ENCODE measurements at places on chromosomes 6 and 20. TPM values are rescaled to one million over a fixed set of nuclear protein-coding genes. Genes with fewer than 3 reads are reported as not detected.
A peak's percentile ranks its signal among the peaks of the same experiment; 100 is the strongest.

DNA sequence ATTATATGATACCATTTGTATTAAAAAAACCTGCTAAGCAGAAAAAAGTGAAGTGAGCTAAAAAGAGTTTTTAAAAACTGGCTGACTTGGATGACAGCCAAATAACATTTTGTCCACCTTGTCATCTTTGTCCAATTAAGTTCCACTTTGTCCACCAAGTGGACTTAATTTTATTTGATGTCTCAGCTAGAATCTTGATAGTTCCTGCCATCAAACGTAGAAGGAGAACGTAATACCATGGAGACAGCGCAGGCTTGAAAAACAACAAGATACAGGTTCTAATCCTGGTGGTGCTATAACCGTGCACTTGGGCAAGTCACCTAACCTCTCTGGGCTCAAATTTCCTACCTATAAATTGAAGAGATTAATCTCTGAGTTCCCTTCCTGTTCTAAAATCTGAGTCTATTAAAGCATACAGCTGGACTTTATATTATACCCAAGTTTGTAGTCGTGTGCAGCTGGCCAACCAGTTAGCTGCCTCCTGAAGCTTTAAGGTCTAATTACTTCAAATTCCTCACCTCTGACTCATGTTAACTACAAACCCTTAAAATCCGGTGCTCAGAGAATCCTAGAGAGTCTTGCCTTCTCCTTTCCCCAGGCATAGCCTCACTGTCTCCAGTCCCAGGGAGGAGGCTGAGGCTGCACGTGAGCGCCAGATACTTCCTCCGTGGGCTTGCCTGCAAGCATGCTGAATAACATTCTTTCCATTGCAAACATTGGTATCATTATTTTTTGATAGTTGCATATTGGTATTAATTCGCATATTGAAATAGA, 16.8 kb downstream of the TMEM244 start:
- no peaks in the 10 kb centered on the region for H3K27me3 ChIP-seq
- DNase-seq = no peak
- H3K36me3 ChIP-seq = no peaks in the 10 kb centered on the region
- H3K4me3 ChIP-seq = no peak overlapping the region
- no peak overlapping the region for H3K27ac ChIP-seq

Gene ZNF311
- not detected for total RNA-seq

Gene BIRC7
- total RNA-seq = not detected

- no peaks in the 10 kb centered on the region for H3K4me1 ChIP-seq
- H3K27ac ChIP-seq = no peak overlapping the region
- H3K36me3 ChIP-seq = no peaks in the 10 kb centered on the region
- H3K27me3 ChIP-seq = peaks cover 80% of the 10 kb centered on the region
- H3K4me3 ChIP-seq = no peak overlapping the region
These were observed 2.1 kb downstream of the SLC12A5 start for GRCh38 chr20:46031014-46031569.

Gene ULBP2
- 0.44 TPM for total RNA-seq

GRCh38 chr20:62792182-62792939, 3.9 kb upstream of the MRGBP start:
- no peak overlapping the region for H3K27ac ChIP-seq
- peaks cover 12% of the 10 kb centered on the region for H3K4me1 ChIP-seq
- no peak for DNase-seq
- no peak overlapping the region for H3K4me3 ChIP-seq
- no peaks in the 10 kb centered on the region for H3K27me3 ChIP-seq
- H3K36me3 ChIP-seq = no peaks in the 10 kb centered on the region

Gene ARMH2
- not detected for total RNA-seq

- no peak overlapping the region for H3K4me3 ChIP-seq
- H3K27ac ChIP-seq = no peak overlapping the region
- no peaks in the 10 kb centered on the region for H3K4me1 ChIP-seq
These were observed 60.5 kb downstream of the EDN1 start for GRCh38 chr6:12350644-12351170.

Gene GPR63
- total RNA-seq = not detected

DNA sequence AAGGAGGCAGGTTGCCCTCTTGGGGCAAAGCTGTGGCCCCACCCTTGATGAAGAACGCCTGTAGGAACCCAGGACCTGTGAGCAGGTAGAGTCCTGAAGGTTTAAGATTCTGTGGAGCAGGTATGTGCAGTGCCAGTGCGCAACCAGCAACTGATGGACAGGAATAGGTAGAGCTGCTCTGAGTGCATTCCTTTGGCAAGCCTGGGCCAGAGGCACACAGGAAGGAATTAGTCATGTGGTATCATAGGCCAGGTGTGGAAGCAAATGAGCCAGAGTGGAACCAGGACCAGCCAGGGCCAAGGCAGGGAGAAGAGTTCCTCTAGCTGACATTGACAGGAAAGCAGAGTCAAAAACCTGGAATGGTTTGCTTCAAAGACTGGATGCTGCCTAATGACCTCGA, 1.4 kb upstream of the KHDC1 start:
- H3K27me3 ChIP-seq = no peaks in the 10 kb centered on the region
- no peaks in the 10 kb centered on the region for H3K36me3 ChIP-seq
- no peak overlapping the region for H3K4me3 ChIP-seq
- H3K27ac ChIP-seq = no peak overlapping the region
- DNase-seq = no peak
- peaks cover 5% of the 10 kb centered on the region for H3K4me1 ChIP-seq

- no peaks in the 10 kb centered on the region for H3K27me3 ChIP-seq
- H3K4me1 ChIP-seq = no peaks in the 10 kb centered on the region
- no peak overlapping the region for H3K27ac ChIP-seq
- no peaks in the 10 kb centered on the region for H3K36me3 ChIP-seq
- H3K4me3 ChIP-seq = no peak overlapping the region
- DNase-seq = no peak
These were observed 58.7 kb downstream of the EDN1 start for GRCh38 chr6:12348530-12349511.

DNA sequence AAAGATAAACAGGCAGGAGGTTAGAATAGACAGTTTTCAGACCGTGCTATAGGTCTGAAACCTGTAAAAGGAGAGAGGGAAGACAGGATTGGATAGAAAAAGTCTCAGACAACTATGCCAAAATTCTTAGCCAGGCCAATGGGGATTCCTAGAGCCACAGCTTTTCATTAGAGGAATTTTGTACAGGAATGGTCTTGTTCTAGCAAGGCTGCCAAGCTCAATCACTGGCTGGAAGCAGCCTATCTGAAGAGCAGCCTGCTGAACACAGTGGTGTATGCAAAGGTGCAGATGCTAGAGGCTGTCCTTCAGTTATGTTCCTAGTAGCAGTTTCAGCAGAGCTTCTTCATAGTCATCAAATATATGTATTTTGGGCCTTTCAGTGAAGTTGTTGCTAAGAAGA, 313.1 kb downstream of the GRIK2 start:
- no peak overlapping the region for H3K4me3 ChIP-seq
- H3K27me3 ChIP-seq = no peaks in the 10 kb centered on the region
- no peaks in the 10 kb centered on the region for H3K4me1 ChIP-seq

Gene TCP11
- not detected for total RNA-seq

GRCh38 chr6:7742223-7742785, 16.4 kb downstream of the BMP6 start:
- H3K27me3 ChIP-seq = no peaks in the 10 kb centered on the region
- H3K27ac ChIP-seq = no peak overlapping the region
- DNase-seq = no peak

Gene PRDM13
- total RNA-seq = not detected

- no peaks in the 10 kb centered on the region for H3K4me1 ChIP-seq
- H3K36me3 ChIP-seq = no peaks in the 10 kb centered on the region
- H3K4me3 ChIP-seq = no peak overlapping the region
- no peak for DNase-seq
- no peak overlapping the region for H3K27ac ChIP-seq
- no peaks in the 10 kb centered on the region for H3K27me3 ChIP-seq
These were observed 208.3 kb upstream of the RIMS1 start for GRCh38 chr6:71678091-71678490.

Gene MAK
- total RNA-seq = not detected

GRCh38 chr6:36827261-36828079, 11.8 kb downstream of the CPNE5 start:
- peak overlapping the region; percentile 55 for H3K27ac ChIP-seq
- peaks cover 17% of the 10 kb centered on the region for H3K4me1 ChIP-seq
- DNase-seq = no peak

- no peaks in the 10 kb centered on the region for H3K36me3 ChIP-seq
- no peak overlapping the region for H3K4me3 ChIP-seq
- DNase-seq = no peak
- no peaks in the 10 kb centered on the region for H3K27me3 ChIP-seq
- no peak overlapping the region for H3K27ac ChIP-seq
- no peaks in the 10 kb centered on the region for H3K4me1 ChIP-seq
These were observed 284.7 kb upstream of the CITED2 start for GRCh38 chr6:139659196-139659595.

Gene WFDC12
- not detected for total RNA-seq

- no peak overlapping the region for H3K4me3 ChIP-seq
- H3K36me3 ChIP-seq = no peaks in the 10 kb centered on the region
- peaks cover 4% of the 10 kb centered on the region for H3K4me1 ChIP-seq
These were observed 4.8 kb upstream of the TRIM40 start for GRCh38 chr6:30130887-30131862.

GRCh38 chr6:90421666-90422065, 125.0 kb upstream of the BACH2 start:
- H3K4me3 ChIP-seq = no peak overlapping the region
- no peaks in the 10 kb centered on the region for H3K36me3 ChIP-seq
- H3K27me3 ChIP-seq = no peaks in the 10 kb centered on the region
- H3K4me1 ChIP-seq = no peaks in the 10 kb centered on the region
- DNase-seq = no peak
- H3K27ac ChIP-seq = no peak overlapping the region

- DNase-seq = no peak
- no peak overlapping the region for H3K27ac ChIP-seq
- H3K4me1 ChIP-seq = peaks cover 13% of the 10 kb centered on the region
These were observed 6.2 kb downstream of the EPHA7 start for GRCh38 chr6:93413190-93413589.

DNA sequence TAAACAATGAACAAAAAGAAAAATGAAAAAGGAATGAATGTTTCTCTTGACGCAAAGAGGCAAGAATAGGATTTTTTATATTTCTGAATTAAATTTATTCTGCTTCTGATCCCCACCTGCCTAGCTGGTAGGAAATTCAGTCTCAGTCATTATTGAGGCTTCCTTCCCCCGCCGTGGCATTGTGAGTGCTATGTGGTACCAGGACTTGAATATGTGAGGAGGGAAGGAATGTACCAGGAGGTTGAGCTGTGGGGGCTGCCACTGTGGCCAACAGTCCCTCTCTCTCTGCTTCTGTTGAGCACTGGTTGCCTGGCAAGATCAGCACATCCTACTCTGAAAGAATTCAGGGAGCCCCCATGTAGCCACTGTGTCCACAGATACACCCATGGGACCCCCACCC, 368.1 kb upstream of the JARID2 start:
- H3K27ac ChIP-seq = peak overlapping the region; percentile 78
- no peaks in the 10 kb centered on the region for H3K27me3 ChIP-seq
- peaks cover 52% of the 10 kb centered on the region for H3K4me1 ChIP-seq
- H3K4me3 ChIP-seq = no peak overlapping the region
- no peaks in the 10 kb centered on the region for H3K36me3 ChIP-seq

Gene BFSP1
- not detected for total RNA-seq

DNA sequence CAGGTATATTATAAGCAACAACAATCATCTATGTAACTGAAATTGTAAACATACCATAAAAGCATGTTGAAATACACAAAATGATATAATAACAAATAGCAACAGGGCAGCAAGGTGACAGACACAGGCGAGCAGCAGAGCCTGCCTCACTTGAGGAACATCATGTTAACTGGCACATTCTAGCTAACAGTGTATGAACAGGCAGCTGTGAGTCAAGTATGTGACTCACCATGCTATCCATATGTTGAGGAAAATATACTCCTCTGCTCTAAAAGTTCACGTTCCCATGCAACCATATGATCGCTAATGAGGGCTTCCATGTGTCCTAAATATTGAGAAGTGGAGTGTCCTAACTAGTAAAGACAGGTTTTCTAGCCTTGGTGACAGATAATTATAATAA, 18.4 kb downstream of the SERAC1 start:
- H3K27ac ChIP-seq = no peak overlapping the region
- DNase-seq = no peak
- no peak overlapping the region for H3K4me3 ChIP-seq
- peaks cover 16% of the 10 kb centered on the region for H3K36me3 ChIP-seq

DNA sequence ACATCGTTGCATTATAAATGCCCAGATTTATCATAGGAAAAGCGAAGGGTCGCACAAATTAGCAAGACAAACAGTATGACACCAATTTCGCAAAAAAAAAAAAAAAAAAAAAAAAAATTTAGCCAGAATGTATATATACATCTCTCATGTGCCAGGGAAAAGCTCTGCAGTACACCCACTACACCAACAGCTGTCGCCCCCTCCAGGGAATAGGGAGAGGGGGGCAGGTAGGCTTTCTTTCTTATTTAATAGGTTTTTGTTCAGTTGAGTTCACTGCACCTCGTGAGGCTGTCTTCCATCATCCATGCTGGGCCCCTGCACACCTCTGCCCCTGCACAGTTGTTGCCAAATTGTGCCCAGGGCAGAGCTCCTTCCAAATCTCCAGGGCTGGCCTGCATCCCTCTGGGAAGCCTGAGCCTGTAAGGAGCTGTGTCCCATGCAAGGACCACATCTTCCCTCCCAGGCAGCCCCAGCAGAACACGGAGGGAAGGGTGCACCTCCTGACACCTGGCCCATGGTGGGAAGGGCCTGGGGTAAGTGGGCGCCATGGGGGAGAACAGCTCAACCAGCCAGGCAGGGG, 85.4 kb downstream of the NINL start:
- DNase-seq = no peak
- H3K36me3 ChIP-seq = no peaks in the 10 kb centered on the region
- no peak overlapping the region for H3K27ac ChIP-seq
- no peak overlapping the region for H3K4me3 ChIP-seq

DNA sequence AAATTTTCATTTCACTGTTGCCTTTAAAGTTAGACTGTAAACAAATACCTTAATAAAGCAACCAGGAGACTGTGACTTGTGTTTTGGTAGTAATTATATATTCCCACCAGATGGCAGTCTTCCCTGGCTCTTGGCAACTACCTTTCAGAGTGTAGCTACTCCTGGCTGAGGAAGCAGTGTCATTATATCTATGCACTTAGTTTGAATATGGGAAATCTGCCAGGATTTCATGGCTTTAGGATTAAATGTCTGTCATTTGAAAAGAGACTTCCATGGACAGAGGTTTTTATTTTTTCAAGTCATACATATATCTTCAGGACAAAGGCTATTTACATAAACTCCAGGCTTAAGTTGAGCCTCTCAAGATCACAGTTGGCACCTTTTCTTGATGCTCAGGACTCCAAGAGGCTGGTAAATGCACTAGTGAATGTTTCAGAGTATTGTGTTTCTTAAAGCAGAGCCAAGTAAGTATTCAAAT, 160.1 kb downstream of the C6orf58 start:
- no peak overlapping the region for H3K4me3 ChIP-seq
- H3K4me1 ChIP-seq = no peaks in the 10 kb centered on the region
- no peaks in the 10 kb centered on the region for H3K27me3 ChIP-seq
- no peaks in the 10 kb centered on the region for H3K36me3 ChIP-seq

DNA sequence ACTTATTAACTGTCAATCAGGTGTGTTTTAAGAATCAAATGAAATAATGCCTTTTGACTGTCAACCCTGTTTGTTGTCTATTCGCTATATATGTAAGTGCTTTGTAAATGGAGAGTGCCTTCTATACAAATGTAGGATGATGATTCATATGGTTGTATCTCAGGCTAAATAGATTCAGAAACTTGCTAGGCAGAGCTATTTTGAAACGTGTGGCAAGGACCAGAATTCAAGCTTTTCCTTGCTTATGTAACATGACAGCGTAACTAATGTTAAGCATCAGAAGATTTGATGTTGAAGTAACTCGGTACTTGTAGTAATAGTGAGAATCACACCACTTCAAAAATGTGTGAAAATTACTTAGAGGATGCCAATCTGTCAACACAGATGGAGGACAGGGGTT, 3.4 kb downstream of the OGFRL1 start:
- H3K36me3 ChIP-seq = no peaks in the 10 kb centered on the region
- H3K27ac ChIP-seq = no peak overlapping the region
- H3K27me3 ChIP-seq = no peaks in the 10 kb centered on the region
- H3K4me3 ChIP-seq = no peak overlapping the region
- peaks cover 20% of the 10 kb centered on the region for H3K4me1 ChIP-seq

Measured in gastrocnemius medialis (tissue), 4 donors.